ENCODE measurements at places on chromosomes 2 and 18.

- DNase-seq, result no peak
Measured at GRCh38 chr2:140621583-140622362, 1509.0 kb downstream of the LRP1B start.

DNA sequence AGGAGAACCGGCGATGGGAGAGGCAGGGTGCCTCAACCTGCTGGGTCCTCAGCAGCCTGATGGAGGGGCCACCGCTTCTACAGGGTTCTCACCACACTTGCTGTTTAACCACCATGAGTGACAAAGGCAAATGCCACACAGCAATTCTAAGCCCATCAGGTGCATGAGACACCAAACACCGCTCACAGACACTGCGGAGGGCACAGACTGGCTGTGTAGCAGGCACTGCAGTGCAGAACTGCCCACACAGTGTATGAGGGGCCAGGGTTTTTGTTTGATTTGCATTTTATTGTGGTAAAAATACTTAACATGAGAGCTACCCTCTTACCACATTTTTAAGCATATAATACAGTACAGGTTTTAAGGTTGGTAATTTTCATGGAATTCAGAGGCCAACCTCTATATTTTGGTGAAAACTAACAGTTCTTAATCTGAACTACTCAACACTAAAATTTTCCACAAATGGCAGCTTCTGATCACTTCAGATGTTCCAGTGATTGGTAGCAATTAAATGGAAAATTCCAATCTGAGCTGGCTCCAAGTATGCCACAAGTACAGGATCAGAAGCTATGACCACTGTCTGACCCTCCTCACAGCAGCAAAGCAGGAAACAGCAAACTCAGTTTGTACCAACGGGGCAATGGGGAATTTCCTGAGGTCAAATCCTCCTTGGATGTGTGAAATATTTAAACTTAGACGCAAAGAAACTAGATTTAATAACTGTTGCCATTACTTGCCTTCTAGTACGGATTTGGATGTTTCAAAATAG lies 67.7 kb downstream of the FAM210A start:
- no peak for DNase-seq

GRCh38 chr2:131641414-131642206 lies 113.9 kb downstream of the CCDC74A start:
- DNase-seq, result no peak

GRCh38 chr18:3827236-3827845 lies 377.4 kb downstream of the TGIF1 start:
- no peak for DNase-seq

All from stimulated activated CD4-positive, alpha-beta T cell treated with anti-CD3 and anti-CD28 coated beads, Interleukin-15, amount 100 ng/mL, for 1 hour (primary cell).